ENCODE measurements at places on chromosomes 1 and 21.

DNA sequence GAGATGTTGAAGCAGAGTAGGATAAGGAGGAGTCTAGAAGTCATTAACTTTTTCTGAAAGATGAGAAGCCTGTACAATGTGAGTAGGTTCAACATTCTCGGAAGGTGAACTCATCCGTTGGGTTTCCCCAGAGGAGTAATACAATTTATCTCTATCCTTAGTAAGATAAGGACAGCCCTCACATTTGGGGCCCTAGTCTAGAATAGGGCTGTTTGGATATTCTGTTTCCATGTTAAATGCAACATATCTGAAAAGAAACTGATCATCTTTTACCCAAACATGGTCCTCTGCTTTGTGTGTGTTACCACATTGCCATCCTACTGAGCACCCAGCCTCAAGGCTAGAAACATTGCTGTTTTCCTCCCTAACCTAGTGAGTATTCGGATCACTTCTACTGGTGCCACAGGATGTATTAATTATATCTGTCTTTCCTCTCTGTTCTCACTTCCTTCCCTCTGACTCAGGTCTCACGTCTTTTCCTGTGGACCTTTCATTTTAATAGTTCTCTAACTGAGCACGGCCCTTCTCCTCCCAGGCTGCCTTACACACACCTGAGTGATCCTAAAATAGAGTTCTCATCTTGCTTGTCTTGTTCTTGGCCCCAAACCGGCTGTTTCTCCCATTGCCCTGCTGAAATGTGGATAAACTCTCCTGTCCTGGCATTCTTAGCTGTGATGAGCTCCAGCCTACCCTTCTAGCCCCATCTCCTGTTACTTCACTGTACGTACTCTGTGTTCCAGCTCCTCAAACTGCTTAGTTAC lies 91.7 kb downstream of the CDC14A start:
- DNase-seq = no peak

GRCh38 chr1:234393190-234393589 lies 19.9 kb downstream of the COA6 start:
- DNase-seq = no peak

GRCh38 chr1:148353461-148354283 lies 129.4 kb downstream of the PPIAL4G start:
- DNase-seq = no peak

DNA sequence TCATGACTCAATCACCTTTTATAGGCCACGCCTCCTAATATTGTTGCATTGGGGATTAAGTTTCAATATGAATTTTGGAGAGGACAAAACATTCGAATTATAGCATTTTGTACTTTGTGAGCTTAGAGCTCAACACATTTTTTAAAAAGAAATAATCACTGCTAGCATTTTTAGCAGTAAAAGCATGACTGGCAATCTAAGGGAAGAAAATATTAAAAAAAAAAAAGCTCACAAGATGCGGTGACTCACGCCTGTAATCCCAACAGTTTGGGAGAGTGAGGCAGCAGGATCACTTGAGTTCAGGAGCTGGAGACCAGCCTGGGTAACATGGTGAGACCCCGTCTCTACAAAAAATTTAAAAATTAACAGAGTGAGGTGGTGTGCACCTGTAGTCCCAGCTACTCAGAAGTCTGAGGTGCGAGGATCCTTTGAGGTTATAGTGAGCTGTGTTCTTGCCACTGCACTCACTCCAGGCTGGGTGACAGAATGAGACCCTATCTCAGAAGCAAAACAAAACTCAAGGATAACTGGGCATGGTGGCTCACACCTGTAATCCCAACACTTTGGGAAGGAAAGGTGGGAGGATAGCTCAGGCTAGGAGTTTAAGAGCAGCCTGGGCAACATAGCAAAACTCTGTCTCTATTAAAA lies 28.8 kb upstream of the DIPK1A start:
- DNase-seq = no peak

DNA sequence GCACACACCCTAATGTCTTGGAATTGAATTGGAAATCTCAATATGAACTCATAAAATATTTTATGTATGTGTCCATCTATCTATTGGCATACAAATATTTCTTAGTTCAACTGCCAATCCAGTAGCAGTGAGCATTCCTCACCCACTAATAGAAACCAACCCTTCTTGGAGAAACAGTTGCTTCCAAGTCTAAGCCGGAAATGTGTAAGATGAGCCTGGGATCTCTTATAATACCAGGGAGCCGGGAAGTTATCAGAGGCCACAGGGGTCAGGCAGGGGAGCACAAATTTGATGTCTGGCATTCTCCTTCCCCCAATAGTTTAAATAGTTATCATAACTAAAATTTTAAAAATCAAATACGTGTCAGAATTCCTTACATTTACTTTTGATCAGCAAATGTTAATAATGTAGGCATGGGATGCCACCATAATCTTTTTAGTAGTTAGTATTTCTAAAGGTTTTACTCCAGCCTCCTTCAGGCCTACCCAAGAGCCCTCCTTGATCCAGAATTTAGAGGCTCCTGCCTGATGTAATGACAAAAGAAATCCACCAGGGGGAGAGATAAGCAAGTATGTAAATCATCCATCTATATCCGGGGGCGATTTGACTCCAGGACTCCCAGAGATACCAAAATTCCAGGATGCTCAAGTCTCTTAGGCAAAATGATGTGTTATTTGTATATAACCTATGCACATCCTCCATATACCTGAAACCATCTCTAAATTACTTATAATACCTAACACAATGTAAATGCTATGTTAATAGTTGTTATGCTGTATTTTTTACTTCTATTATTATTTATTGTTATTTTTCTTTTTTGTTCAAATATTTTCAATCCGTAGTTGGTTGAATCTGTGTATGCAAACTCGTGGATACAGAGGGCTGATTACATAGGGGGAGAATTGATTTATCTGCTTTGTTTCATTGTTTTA lies 218.7 kb upstream of the COA6 start:
- DNase-seq = no peak

GRCh38 chr1:54624466-54625464 lies 1.4 kb upstream of the FAM151A start:
- DNase-seq = no peak

DNA sequence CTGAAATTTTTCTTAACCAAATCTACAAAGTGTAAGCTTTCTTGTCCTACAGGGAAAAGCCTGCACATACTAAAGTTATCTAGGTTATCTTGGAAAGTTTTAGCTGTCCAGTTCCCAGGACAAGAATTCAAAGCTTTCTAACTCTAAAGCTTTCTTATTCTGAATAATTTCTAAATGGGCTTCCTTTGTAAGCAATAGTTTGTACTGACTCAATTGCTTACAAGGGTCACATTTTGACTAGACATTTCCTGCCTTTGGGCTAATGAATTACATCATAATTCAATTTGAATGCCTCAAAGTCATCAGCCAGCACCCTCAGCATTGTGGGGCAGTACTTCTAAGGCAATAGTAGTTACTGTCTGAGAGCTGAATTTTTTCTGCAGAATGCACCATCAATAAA lies 223.0 kb downstream of the LTN1 start:
- no peak for DNase-seq

DNA sequence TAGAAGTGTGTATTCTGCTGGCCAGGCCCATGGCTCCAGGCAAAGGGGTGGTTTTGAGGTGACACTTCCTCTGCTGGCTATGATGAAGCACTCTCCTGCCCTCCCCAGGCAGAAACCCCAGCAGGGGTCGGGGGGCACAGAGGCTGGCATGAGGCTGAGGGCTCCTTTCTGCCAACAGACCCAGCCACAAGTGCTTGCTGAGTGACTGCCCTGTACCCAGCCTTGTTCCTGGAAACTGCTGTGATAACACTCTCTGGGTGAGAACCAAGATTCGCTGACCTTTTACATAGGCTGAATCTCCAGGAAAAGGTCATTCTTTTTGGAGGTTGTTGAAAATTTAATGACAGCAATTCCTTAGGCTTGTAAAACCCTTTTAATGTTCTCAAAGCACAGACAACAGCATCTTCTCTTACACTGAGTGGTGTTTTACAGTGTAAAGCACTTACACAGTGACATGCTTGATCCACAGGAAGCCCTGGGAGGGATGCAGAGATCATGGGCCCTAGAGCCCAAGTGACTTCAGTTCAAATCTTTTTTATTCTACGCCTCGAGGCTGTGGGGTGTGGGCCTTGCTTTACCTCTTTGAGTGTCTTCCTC lies 155.5 kb upstream of the FGGY start:
- no peak for DNase-seq

GRCh38 chr1:82604524-82604923 lies 803.8 kb downstream of the ADGRL2 start:
- DNase-seq = no peak

DNA sequence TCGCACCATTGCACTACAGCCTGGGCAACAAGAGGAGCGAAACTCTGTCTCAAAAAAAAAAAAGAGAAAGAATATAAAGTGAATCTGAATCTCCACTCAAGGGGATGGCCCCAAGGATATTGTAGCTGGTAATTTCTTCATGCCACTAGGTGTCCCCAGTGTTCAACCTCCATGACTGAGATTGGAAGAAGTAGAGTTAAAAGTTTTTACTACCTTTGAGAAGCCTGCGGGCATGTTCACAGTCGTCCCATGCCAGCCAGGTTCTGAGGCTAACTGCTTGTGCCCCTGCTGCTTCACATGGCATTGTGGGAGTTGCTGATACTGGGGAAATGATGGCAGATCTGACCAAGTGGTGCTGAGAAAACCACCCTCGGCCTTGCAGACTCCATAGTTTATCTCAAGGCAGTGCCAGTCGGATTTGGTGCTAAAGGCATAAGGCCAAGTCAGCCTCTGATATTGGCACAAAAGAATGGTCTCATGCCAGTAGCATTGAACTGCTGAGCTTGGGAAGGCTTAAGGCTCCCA lies 10.8 kb upstream of the SHISA4 start:
- DNase-seq = no peak

DNA sequence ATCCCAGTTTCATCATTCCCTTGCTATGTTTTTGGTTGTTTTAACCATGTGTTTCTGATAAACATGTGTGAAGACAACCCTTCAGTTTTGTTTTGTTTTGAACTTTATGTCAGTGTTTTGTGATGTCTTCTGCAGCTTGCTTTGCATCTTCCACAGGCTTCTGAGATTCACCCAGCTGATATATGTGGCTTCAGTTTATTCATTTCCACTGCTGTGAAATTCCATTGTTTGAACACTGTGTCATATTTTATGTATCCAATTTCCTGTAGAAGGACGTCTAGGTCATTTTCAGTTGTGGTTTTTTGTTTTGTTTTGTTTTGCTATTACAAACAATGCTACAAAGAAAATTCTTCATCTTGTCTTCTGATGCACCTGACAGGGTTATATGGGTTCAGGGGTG lies 27.2 kb upstream of the SLC26A9 start:
- DNase-seq = no peak
